Activated naive CD8-positive, alpha-beta T cell treated with anti-CD3 and anti-CD28 coated beads, Interleukin-2, amount 10 ng/mL, durations not matched to agents 7 days and 5 days (primary cell): ENCODE measurements at places on chromosomes 1 and 21. TPM values are rescaled to one million over a fixed set of nuclear protein-coding genes. Genes with fewer than 3 reads are reported as not detected.

- H3K4me3 ChIP-seq: peak overlapping the region; percentile 66
- H3K4me1 ChIP-seq: peaks cover 62% of the 10 kb centered on the region
- H3K27ac ChIP-seq: peak overlapping the region; percentile 84
- H3K36me3 ChIP-seq: peaks cover 44% of the 10 kb centered on the region
- no peak for DNase-seq
Observed at GRCh38 chr1:167635941-167636340, 5.9 kb downstream of the RCSD1 start.

The KRTAP10-1 gene
- total RNA-seq: not detected

The THRAP3 gene
- 130 TPM for total RNA-seq

GRCh38 chr1:70805641-70806040, 242.0 kb downstream of the PTGER3 start:
- H3K27ac ChIP-seq: no peak overlapping the region
- no peak for DNase-seq
- H3K27me3 ChIP-seq: no peaks in the 10 kb centered on the region
- no peak overlapping the region for H3K4me3 ChIP-seq

The NCF2 gene
- 7.5 TPM for total RNA-seq

The PGLYRP3 gene
- not detected for total RNA-seq

DNA sequence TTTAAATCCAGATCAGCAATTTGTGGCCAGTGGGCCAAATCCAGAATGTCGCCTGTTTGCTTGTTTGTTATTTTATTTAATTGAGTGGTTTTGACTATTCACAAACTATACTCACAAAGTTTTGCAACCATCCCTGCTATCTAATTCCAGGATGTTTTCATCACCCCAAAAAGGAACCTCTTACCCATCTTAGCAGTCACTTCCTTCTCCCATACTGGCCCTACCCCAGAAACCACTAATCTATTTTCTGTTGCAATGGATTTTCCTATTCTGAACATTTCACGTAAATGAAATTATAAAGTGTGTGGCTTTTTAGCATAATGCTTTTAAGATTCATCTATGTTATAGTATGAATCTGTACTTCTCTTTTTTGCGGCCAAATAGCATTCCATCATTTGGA, 41.3 kb downstream of the WDTC1 start:
- H3K4me1 ChIP-seq: no peaks in the 10 kb centered on the region
- H3K27me3 ChIP-seq: no peaks in the 10 kb centered on the region
- peaks cover 16% of the 10 kb centered on the region for H3K36me3 ChIP-seq
- H3K4me3 ChIP-seq: no peak overlapping the region

The PIGR gene
- not detected for total RNA-seq

The NIT1 gene
- 49.3 TPM for total RNA-seq

The CD52 gene
- total RNA-seq: 1,078 TPM

DNA sequence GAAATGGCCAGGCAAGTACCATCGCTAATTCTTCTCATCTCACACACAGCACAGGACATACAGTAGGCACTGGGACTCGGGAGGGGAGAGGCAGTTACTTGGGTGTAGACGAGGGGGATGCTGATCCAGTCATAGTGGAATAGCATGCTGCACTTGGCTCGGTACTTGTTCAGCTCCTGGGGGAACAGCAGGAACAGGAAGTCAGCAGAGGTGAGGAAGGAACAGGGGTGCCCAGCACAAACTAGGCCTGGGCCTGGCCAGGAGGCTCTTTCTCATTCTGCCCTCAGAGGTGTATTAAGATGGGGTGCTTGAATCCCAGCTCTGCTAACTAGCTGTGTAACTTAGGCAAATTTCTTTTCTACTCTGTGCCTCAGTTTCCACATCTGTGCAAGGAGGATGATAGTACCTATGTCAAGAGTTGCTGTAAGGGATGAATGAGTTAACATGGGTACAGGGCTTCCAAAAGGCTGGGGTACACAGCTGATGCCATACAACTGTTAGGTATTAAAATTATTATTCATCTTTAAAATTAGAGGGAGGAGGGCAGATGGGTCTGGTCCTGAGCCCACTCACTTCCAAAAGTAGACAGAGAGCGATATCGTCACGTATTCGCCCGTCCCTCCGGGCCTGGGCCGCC, 2.4 kb downstream of the BEST4 start:
- peaks cover 7% of the 10 kb centered on the region for H3K36me3 ChIP-seq
- DNase-seq: peak; percentile 34
- peak overlapping the region; percentile 71 for H3K27ac ChIP-seq
- peaks cover 26% of the 10 kb centered on the region for H3K4me1 ChIP-seq

DNA sequence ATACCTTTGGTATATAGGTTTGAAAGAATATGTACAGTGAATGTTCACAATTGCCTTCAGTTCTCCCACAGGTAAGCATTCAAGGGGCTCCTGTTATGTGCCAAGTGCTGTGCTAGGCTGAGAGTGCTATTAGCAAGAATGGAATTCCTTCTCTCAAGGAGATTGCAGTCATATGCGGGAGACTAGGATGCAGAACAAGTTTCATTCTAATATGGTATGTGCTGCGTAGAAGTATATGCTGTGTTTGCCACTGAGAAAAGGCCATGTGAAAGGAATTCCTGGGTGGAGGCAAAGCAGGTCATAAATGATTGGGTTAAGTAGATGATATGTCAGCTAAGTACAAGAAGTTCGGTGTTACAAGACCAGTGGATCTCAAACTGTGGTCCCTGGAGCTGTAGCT, 303.0 kb downstream of the GPATCH2 start:
- no peaks in the 10 kb centered on the region for H3K36me3 ChIP-seq
- DNase-seq: no peak
- H3K4me1 ChIP-seq: no peaks in the 10 kb centered on the region

- DNase-seq: peak; percentile 59
- peak overlapping the region; percentile 87 for H3K27ac ChIP-seq
- peak overlapping the region; percentile 78 for H3K4me3 ChIP-seq
- peaks cover 30% of the 10 kb centered on the region for H3K4me1 ChIP-seq
- H3K36me3 ChIP-seq: no peaks in the 10 kb centered on the region
- no peaks in the 10 kb centered on the region for H3K27me3 ChIP-seq
Observed at GRCh38 chr1:247407180-247407616, 8.8 kb upstream of the NLRP3 start.

- H3K4me1 ChIP-seq: no peaks in the 10 kb centered on the region
- no peak for DNase-seq
- no peak overlapping the region for H3K27ac ChIP-seq
- H3K4me3 ChIP-seq: no peak overlapping the region
- no peaks in the 10 kb centered on the region for H3K27me3 ChIP-seq
Observed at GRCh38 chr1:15477646-15478212, 1.8 kb downstream of the CELA2B start.

GRCh38 chr1:1232208-1232795, at the start of gene B3GALT6:
Gene B3GALT6, plus strand, starts transcription at chr1:1232237. Its CDS starts 42 bp downstream, at chr1:1232279.
- peaks cover 7% of the 10 kb centered on the region for H3K36me3 ChIP-seq
- H3K4me3 ChIP-seq: peak within 1 kb of the TSS; percentile 92
- no peak for DNase-seq
- H3K27me3 ChIP-seq: no peaks in the 10 kb centered on the region

The DSCAM gene
- not detected for total RNA-seq

The DMRTA2 gene
- not detected for total RNA-seq

DNA sequence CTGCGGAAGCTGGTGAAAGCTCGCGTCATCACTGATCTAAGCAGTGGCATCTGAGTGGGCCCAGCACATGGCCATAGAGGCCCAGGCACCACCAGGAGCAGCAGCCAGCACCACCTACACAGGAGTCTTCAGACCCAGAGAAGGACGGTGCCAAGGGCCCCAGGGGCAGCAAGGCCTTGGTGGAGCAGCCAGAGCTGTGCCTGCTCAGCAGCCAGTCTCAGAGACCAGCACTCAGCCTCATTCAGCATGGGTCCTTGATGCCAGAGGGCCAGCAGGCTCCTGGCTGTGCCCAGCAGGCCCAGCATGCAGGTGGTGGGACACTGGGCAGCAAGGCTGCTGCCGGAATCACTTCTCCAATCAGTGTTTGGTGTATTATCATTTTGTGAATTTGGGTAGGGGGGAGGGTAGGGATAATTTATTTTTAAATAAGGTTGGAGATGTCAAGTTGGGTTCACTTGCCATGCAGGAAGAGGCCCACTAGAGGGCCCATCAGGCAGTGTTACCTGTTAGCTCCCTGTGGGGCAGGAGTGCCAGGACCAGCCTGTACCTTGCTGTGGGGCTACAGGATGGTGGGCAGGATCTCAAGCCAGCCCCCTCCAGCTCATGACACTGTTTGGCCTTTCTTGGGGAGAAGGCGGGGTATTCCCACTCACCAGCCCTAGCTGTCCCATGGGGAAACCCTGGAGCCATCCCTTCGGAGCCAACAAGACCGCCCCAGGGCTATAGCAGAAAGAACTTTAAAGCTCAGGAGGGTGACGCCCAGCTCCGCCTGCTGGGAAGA, 3.2 kb upstream of the ARTN start:
- DNase-seq: no peak
- peaks cover 10% of the 10 kb centered on the region for H3K4me1 ChIP-seq
- H3K27me3 ChIP-seq: peaks cover 16% of the 10 kb centered on the region
- no peak overlapping the region for H3K4me3 ChIP-seq
- H3K36me3 ChIP-seq: no peaks in the 10 kb centered on the region

The IFI44 gene
- total RNA-seq: 180 TPM
